ENCODE measurements at places on chromosomes 7 and 10.

- DNase-seq = no peak
Observed at GRCh38 chr7:117769085-117769484, 104.2 kb downstream of the CTTNBP2 start.

DNA sequence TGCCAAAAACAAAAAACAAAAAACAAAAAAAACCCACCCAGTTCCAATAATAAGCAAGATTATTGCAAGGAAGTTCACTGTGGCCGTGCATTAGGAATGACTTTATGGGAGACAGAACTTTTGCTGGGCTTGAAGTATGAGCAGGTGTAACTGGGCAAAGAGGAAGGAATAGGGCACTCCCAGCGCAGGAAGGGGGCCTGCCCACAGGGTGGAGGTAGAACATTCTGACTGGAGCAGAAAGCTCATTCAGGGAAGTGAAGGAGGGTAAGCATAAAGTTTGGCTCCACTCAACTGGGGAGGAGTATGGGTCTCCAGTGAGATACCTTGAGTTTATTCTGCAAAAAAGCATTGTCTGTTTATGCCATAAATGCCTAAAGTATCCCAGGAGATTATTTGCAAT, 42.1 kb upstream of the WIPF3 start:
- no peak for DNase-seq

GRCh38 chr10:108688314-108688713, 1235.0 kb downstream of the XPNPEP1 start:
- DNase-seq = no peak

- no peak for DNase-seq
Observed at GRCh38 chr10:62589689-62590088, 214.8 kb upstream of the ADO start.

DNA sequence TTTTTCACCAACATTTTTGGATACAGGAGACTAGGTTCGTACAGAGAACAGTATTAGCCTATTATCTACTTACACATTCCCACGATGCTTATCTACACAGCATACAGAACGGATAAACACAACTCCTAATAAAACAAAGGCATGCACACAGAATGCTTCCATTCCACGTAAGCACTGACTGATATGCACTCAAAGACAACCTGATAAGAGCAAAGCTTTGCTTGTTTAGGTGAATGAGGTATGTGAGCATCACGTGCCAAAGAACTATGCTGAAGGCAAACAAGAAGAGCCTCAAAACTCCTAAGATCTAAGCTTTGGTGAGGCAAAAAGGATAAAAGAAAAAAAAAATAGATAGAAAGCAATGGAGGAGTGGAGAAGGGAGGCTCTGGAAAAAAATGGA, 413.5 kb upstream of the LRRN3 start:
- DNase-seq = no peak

- no peak for DNase-seq
Observed at GRCh38 chr10:8586504-8586903, 532.0 kb downstream of the GATA3 start.

DNA sequence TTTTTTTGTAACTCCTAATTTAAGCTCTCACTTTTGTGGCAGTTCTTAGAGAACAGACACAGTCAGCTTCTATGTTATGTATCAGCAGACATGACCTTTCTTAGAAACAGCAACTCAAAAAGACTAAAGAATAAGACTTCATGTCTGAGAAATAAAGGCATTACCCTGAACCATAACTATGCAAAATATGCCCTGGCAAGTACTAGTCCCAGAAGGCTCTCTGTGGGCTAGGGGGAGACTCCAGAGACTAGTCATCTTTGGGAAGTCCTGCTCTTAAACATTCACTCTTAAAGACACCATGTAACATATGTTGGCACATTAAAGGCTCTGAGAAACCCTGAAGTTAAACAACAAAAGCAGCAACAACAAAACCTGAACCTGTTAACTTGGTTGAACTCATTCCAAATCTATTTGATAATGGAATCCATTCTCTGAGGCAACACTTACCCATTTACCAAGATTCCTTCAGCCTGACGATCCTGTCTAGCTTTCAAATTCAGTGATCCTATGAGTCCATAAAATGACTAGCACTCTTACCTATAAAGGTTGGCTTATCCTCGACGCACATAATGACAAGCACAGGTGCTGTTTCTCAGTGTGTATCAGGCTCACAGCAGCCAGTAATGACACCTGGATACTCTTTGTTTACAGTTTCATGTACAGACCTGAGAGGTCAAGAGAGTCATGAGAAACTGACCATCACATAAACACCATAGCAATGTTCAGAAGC, 62.3 kb downstream of the OSBPL3 start:
- DNase-seq = no peak

DNA sequence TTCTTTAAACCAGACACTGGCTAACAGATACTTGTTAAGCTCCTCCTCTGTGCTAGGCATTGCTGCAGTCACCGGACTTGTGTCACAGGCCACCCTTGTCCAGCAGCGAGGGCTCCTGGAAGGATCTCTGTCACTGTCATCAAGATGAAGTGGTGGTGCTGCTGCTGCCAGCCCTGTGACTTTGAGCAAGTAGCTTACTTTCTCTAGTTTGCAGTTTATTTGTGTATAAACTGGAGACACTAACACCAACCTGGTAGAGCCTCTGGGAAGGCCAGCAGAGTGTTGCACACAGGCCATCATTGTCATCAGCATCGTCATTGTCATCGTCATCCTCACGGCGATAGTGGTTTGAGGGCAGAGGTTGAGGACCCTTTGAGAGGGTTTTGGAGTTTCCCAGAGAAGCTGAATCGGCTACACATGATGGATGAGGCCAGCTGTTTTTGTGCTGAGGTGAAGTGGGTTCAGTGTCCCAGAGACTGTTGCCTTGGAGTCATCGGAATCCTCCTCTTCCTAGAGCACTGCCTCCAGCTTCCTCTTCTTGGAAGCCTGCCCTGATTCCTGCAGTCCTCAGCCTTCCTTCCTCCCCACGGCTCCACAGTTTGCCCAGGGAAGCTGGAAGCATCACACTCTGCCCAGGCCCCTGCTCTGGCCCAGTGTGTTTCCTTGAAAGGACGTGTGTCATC, 128.4 kb downstream of the GRK5 start:
- DNase-seq = no peak

GRCh38 chr7:82441669-82442478, 1.7 kb downstream of the CACNA2D1 start:
- no peak for DNase-seq

All from NCI-H1048 (cell line).